ENCODE measurements at places on chromosomes 12 and 14. TPM values are rescaled to one million over a fixed set of nuclear protein-coding genes. Genes with fewer than 3 reads are reported as not detected.

The MYL2 gene
- 0.34 TPM for total RNA-seq

The NOS1 gene
- not detected for total RNA-seq

The CLMN gene
- 1.5 TPM for total RNA-seq

The DDX23 gene
- 115 TPM for total RNA-seq
